ENCODE measurements at places on chromosomes 2 and 18.

DNA sequence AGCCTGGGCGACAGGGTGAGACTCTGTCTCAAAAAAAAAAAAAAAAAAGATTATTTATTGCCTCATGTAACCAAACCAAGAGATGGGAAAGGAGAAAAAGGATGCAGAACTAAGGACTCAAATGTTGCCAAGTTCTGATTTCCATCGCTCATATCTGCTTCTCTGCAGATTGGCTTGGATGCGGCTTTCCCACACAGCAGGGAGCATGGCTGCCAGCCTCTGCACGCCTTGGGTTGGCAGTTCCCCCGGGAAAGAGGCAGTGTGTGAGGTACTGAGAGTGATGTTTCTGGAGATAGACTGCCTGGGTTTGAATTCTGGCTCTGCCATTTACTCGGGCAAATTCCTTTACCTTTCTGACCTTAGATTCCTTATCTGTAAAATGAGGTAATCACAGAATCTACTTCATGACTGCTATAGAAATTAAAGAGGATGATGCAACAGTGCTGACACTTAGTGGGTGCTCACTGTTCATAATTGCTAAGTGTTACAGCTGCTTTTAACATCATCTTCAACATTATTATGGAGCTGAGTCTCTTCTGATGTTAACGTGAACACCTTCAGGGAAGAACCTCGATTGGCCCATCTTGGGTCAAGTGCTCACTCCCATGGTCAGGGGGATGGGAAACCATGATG lies 68.8 kb downstream of the ACAA2 start:
- no peak for DNase-seq

DNA sequence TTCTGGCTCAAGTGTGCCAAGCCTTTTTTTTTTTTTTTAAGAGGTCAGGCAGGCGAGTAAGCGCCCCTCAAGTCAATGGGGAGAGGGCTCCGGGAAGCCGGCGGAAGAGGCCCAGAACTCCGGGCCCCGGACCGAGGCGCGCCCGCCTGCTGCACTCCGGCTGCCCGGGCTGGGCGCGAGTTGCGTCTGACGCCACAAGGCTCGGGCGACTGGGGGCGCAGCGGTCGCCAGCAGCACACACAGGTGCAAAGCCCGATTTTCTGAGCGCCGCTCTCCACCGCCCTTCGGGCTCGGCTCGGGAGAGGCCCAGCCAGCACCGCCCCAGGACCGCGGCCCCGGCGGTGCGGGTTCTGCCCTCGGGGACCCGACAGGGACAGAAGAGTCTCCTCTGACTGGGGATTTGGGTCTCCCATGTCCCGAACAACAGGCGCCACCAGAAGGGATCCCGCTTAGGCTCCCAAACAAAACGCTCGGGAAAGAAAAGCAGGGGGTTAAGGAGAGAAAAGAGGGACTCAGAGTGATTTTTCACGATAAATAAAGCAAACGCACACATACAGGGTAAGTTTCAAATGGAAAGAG lies 787 bp downstream of the ERBB4 start:
- DNase-seq: no peak

DNA sequence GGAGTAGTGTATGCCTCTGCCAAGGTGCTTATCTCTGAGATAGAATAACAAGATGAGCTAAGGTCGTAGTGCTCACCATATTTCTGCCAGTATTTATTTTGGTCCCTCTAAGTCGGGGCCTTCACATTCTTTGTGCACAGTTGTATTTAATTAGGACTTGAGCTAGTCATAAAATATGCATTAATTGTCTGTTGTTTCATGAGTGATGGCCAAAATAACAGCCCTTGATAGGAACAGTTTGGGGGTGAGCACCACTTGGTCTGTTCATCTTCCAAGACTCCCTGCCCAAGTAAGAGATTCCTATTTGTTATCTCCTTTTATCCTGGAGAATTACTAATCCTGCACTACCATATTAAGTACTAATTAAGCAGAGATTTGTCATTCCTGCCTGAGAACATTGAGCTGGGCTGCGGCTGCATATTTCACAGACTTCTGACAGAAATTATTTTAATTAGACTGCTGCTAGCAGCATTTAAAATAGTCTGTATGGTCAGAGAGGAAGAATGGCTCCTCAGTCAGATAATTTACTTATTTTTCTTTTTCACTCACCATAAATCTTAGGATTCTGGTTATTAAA lies 435.1 kb downstream of the MTX2 start:
- DNase-seq: no peak

DNA sequence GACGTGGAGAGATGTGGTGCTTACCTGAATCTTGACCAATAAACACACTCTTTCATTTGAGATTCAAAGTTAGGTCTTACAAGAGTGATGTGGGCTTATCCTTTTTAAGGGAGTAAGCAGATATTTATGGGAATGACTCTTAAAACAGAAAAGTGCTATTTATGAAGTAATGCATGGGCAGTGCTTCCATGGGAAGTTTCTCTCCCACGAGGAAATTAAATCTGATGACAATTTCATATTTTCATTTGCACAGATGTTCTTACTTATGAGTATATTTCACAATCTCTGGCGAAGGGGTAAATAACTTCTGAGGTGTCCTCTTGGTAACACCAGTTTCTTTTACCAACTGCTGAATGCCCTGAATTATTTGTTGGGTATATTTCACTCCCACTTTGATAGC lies 21.0 kb downstream of the PNPT1 start:
- DNase-seq: no peak

DNA sequence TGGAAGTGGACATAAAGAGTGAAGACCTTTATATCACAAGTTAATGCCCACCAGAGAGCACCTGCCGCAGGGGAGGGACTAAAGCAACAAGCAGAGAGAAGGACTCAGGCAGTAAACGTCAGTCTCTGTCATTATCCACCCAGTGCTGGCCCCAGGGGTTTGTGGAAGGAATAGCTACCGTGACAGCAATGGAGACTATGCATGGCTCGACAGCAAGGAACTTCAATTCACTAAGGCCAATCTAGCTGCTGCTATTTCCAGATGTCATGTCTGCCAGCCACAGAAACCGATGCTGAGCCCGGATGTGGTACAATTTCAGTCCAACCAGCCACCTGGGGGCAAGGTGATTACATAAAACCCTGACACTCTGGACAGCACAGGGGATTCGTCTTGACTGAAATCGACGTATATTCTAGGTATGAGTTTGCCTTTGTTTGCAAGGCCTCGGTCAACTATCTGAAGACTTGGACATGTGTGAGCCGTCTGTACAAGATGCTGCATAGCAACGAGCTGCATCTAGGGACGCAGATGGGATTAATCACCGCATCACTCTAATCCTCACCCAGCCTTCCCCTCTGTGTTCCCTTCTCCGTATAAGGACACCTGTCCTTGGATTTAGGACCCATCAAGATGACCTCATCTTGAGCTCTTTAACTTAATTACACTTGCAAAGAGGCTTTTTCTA lies 154.1 kb upstream of the SH3BP4 start:
- no peak for DNase-seq

DNA sequence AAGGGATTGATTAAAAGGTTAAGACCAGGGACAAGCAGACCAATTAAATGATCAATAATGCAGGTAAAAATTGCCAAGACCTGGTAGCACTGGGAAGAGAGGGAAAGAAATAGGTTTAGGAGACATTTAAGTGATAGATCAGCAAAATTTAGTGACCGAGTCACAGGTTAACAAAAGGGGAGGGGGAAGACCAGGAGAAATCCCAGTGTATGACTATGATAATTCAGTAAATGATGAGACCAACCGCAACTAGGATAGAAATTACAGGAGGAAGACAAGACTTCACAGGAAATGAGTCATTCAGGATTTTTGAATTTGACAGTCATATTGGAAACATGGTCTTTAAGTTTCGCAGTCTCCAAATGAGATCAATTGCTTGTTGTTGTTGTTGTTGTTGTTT lies 62.9 kb downstream of the COBLL1 start:
- DNase-seq: no peak

DNA sequence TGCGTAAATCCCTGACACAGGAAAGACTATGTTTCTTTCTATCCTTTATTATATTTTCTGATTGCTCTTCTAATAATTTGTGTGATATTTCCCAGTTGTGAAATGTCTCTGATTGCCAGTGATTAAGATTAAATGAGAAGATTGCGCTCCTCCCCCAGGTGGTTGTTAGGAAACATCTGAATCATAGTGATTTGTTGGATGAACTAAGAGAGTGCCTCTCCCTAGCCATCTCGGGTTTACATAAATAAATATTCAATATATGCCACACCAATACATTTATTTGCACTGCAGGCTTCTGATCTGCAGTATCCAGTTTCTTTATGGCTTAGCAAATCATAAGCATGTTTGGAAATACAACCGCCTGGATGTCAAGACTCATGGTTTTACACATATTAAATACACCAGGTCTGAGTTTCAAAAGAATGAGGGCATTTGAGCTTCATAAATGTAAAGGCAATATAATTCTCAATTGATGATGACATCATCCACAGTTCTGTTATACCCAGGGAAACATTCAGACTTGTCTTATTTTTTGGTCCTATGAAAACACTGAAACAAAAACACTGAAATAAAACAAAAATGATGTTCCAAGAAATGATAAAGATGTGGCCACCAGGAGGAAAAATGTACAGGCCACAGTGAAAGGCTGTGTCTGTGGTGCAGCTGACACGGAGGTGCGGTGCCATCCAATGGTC lies 826.7 kb upstream of the ACVR2A start:
- DNase-seq: no peak

DNA sequence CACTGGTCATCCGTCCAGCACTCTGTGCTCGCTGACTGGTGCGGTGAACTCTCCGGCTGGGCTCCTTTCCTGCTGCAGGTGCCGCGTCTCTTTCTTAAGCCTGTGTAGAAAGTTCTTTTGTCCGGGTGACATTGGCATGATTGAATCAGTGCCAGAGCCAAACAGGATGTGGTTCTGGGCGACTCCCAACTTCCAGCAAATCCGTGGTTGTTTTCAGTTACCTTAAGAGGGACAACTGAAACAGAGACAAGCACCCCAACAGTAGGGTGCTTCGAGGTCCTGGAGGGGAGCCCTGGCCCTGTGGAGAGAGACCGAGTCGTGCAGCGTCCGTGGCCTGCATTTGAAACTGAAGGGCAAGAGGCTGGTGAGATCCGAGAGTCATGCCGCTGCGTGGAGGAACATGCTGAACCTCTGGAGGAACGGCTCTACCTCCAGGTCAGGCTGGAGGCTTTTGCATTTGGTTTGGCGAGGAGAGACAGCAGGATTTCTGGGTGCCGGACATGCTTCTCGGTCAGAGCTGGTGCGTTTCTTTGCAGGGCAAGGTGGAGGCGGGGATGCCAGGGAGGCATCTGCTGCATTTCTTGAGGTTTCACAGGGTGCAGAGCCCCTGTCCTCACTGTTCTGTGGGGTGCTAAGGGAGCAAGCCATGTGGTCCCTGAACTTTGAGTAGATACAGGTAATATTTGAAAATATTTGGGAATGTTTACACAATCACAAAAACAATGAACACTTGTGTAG lies 26.8 kb downstream of the SH3BP4 start:
- no peak for DNase-seq

- DNase-seq: no peak
Observed at GRCh38 chr18:3851159-3851558, 401.2 kb downstream of the TGIF1 start.

Measured in esophagus squamous epithelium (tissue), 5 donors.